ENCODE measurements at places on chromosomes 4 and X.

DNA sequence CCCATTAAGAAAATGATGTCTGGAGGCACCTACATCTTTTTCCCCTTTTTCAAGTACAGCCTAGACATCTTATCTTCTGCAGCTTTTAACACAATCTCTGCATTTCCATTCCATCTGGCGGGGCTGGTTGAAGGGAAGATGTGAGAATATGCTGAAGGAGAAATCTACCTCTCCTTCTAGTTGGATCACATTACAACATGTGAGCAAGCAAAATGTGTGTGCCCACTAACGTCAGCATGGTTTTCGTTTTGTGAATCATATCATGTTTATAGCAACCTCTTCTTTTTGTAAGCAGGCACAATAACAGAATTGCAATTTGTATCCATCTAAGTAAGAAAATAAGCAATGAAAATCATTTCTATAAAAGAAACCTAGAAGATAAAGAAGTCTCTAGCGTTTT lies 28.9 kb upstream of the MID1 start:
- no peak for DNase-seq

DNA sequence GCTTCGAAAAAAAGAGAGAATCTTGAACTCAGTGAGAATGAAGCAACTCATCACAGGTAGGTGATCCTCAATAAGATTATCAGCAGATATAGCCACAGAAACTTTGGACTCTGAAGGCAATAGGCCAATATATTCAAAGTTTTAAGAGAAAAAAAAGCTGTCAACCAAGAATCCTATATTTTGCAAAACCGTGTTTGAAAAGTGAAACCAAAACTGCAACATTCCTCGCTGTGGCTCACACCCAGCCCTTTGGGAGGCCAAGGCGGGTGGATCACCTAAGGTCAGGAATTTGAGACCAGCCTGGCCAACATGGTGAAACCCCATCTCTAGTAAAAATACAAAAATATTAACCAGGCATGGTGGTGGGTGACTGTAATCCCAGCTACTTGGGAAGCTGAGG lies 22.8 kb downstream of the MAD2L1 start:
- DNase-seq, result no peak

DNA sequence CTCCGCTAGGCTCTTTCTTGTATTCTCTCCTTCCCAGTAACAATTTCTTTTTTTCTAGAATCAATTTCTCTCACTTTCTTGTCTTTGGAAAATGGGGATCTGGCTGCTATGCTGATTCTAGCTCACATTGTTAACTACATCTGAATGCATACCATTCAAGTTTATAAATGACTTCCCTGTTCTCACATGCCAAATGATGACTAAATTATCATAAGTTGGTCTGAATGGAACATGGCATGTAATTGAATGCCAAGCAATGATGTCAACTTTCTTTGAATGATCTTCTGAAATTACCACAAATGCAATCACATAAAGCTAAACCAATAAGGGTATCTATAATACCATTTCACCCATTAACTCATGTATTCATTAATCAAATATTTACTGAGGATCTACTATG lies 2.7 kb upstream of the ITM2A start:
- DNase-seq, result no peak

DNA sequence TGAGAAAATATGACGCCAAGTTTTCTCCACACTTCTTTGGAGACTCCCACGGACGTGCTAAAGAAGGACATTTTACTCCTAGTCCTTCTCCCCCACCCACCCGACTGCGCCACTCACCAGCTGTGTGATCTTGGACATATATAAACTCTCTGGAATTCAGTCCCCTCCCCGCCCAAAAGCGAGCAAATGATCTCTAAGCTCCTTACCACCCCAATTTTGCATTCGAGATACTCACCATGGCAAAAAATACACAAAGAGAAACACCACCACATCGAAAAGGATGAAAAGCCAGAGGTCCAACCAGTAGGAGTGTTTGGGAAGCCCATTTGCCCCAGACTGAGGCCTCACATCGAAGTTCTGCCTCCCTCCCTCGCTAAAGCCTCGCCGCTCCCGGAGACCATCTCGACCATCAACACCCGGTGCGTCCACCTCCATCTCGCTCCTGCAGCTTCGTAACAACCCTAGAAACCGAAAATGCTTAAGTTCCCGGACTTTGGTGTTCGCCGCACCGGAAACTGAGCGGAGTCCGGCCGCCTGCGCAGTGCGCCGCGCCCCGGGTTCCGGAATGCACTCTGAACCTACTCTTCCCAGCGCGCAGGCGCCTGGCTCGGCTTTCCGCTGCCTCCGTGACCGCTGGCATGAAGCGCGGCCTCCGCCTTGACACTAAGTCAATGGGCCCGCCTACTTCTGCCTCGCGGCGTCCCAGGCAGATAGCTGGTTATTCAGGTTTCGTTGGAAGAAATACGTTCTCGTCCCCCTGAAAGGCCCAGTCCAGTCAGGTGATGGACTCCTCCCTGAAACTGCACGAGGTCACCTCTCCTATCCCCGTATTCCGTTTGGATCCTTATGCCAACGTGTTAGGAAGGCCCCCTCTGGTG lies 21.6 kb downstream of the FABP2 start:
- peak; percentile 93 for DNase-seq

GRCh38 chr4:36692586-36692985 lies 411.2 kb downstream of the DTHD1 start:
- DNase-seq, result no peak

DNA sequence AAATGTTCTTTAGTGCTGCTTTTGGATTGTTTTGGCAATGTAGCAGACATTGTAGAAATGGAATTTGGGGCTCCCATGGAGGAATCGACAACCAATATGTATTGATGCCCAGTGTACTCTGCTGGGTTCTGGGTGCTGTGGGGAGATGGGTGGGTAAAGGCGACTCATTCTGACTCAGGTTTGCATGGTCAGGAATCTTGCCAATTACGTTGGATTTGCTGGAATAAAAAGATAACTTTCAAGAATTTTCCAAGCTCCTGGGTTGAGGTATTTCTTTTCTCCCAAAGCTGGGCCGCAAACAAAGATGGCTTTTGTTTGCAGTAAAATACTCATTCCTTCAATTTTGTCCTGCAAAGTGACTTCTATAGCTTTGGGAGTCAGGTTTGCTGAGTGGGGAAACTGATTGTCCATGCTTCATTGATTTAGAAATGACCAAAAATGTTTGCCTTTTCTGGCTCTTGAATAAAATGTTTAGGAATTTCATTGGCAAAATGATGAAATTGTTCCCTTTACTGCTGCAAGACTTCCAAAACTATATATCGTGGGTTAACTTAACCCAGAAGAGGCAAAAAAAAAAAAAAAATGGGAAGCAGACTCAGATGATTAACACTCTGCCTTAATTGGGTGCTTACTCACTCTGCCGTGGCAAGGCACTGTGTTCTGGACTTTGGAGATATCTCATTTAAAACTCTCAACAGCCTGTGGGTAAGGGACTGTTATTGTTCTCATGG lies 57.0 kb downstream of the RTL9 start:
- no peak for DNase-seq

- DNase-seq, result no peak
These were observed 162.3 kb downstream of the BTC start for GRCh38 chr4:74631988-74632387.

DNA sequence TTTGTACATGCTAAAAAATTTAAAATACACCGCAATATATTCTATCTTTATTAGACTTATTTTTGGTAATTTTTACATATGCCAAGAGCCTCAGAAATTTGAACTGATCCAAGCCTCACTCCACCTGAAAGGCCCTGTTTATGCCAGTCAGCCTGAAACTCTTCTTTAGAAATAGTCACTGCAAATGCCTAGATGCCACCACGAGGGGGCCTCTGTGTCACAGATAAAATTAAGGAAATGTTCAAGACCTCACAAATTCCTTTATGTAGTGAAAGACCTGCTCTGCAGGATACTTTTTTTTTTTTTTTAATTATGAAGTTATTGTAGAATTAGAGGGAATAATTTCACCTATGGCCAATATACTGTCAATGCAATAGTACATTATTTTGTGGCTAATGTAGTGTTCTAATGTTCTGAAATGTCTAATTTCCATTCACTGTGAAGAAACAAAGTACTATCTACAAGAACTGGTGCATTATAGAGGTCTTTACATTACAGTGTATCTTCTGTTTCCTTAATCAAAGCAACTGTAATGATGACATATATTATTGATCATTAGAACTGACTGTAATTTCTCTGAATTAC lies 69.8 kb downstream of the DTHD1 start:
- no peak for DNase-seq

Measured in right kidney (tissue), 9 donors.